ENCODE measurements at places on chromosomes 12 and 14.

DNA sequence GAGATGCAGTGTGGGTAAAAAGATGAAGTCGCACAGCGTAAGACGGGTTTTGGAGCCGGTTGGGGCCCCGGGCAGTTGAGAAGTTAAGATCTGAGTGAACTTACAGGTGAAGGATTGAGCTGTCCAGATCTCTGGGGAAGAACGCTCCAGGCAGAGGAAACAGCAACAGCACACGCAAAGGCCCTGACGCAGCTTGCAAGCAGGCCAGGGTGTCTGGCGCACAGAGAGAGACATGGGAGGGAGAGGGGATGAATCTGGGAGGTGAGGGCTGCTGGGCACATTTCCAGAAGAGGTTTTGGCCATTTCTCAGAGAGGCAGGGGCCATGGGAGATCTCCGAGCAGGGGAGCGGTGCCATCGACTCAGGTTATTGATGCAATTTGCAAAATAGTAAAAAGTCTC, 31.0 kb downstream of the MYL2 start:
- DNase-seq, result no peak

GRCh38 chr12:116080415-116080814, 197.1 kb downstream of the MED13L start:
- no peak for DNase-seq

- DNase-seq, result no peak
Observed at GRCh38 chr12:47303995-47304560, 224.3 kb upstream of the AMIGO2 start.

DNA sequence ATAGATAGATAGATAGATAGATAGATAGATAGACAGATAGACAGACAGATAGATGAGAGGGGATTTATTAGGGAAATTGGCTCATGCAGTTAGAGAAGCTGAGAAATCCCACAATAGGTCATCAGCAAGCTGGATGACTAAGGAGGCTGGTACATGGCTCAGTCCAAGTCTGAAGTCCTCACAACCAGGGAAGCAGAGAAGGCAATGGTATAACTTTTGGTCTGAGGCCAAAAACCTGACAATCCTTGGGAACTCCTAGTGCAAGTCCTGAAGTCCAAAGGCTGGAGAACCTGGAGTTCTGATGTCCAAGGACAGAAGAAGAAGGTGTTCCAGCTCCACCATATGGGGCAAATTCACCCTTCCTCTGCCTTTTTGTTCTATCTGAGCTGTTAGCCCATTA, 517.6 kb upstream of the ATP2B1 start:
- DNase-seq, result no peak

GRCh38 chr14:69943084-69943780, 64.0 kb downstream of the SMOC1 start:
- DNase-seq, result no peak

DNA sequence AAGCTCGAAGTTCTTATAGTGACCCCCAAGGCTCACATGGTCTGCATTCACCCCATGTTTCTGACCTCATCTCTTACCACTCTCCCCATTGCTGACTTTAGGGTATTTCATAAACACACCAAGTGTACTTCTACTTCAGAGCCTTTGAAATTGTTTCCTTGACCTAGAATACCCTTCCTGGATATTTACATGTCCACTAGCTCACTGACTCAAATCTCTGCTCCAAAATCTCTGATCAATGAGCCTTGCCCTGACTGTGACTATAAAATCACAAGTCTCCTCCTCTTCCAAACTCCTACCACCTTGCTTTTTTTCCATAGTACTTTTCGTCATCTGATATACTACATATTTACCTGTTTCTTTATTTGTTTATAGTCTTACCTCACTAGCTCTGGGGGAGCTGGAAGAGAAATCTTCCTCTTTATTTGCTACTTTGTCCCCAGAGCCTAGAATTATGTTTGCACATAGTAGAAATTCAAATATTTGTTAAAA, 105.1 kb downstream of the RMST start:
- no peak for DNase-seq

- no peak for DNase-seq
Observed at GRCh38 chr12:110849221-110849620, 2.4 kb downstream of the CCDC63 start.

DNA sequence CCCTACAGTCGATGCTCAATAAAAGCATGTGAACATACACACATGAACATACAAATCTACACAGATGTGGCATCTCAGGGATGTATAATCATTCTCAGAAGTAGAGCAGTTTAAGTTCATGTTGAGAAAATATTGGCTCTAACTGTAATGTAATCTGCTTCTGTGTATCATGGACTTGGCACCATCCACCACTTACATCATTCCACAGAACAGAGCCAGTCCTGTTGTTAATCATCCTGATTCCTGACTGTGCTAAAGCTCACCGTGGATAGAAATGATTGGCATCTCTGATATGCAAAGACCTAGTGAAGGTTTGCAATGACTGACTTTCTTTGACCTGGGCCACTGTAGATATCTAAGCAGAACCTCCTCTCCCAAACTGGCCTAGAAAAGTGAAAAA, 1141.3 kb downstream of the BCL11B start:
- DNase-seq, result no peak

DNA sequence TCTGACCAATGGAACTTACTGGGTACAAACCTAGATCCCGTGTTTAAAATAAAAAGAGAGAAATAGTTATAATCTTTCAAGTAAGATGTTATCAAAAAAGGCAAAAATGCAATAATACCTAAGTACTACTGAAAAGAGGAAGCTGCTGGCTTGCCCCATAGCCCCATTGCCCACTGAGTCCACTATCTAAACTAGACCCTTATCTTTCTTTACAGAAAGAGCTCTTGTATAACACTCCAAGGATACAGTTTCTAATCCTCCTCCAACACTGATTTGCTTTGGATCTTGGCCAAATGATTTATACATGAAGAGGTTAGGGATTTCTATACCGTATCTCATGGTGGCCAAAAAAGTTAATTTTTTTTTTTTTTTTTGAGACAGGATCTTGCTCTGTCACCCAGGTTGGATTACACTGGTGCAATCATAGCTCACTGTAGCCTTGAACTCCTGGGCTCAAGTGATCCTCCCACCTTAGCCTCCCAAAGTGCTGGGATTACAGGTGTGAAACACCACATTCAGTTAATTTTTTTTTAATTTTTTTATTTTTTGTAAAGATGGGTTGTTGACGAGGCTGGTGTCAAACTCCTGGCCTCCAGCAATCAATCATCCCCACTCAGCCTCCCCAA, 2.6 kb downstream of the GXYLT1 start:
- no peak for DNase-seq

- DNase-seq, result no peak
Observed at GRCh38 chr14:76950055-76951020, 78.2 kb downstream of the IRF2BPL start.

DNA sequence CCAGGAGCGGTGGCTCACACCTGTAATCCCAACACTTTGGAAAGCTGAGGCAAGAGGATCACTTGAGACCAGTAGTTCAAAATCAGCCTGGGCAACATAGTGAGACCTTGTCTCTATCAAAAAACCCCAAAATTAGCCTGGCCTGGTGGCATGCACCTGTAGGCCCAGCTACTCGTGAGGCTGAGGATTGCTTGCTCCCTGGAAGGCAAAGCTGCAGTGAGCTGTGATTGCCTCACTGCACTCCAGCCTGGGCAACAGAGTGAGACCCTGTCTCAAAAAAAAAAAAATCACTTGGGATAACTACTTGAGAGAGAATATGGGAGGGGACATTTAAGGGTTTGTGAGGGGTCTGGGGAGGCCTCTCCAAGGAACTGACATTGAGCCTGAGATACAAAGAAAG, 109.0 kb downstream of the GPATCH2L start:
- DNase-seq, result no peak

DNA sequence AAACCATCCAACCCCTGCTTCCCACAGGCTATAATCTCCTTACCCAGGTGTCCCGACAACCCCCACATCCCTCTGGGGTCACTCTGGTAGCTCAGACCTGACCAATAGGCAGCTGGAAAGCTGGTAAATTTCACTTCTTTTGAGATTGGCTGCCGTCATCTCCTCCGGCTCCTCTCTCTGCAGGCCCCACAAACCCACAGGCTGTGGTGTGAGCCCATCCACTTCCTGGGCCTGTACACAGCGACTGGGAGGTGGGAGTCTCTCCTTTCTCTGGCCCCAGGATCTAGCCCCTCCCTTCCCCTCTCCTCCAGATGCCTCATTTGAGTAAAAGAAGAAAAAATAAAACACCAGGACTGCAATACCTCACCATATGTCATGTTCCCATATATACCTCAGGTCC, 709 bp downstream of the INHBC start:
- no peak for DNase-seq

DNA sequence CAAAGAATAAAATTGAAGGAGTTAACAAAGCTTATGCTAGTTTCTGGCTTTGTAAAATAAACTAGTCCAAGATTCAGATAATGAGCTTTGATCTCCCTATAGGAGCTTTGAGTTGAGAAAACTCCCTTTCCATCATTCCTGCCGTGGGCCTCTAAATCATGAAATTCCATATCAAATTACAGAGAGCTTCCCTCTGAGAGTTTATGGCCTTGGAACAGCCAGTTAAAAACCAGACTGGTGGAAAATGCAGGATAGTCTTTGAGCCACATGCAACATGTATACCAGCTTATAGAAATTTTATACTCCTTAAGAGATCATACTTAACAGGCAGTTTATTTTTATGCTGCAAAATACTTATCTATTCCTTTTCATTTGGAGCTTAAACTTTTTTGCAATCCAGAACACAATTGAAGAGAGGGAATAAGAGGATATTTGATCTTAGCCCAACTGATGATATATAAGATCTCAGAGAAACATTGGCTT, 175.8 kb upstream of the ATP2B1 start:
- no peak for DNase-seq

GRCh38 chr12:67386869-67387565, 117.9 kb downstream of the CAND1 start:
- DNase-seq, result no peak

GRCh38 chr12:75606151-75606550, 94.7 kb upstream of the KRR1 start:
- no peak for DNase-seq

GRCh38 chr12:24111086-24111485, 161.6 kb upstream of the SOX5 start:
- DNase-seq, result peak; percentile 60

- DNase-seq, result peak; percentile 56
Observed at GRCh38 chr12:63822352-63822751, 22.1 kb upstream of the SRGAP1 start.

GRCh38 chr12:84660139-84660538, 252.5 kb downstream of the SLC6A15 start:
- DNase-seq, result no peak

GRCh38 chr12:93183940-93184671, 193.6 kb upstream of the NUDT4 start:
- no peak for DNase-seq

DNA sequence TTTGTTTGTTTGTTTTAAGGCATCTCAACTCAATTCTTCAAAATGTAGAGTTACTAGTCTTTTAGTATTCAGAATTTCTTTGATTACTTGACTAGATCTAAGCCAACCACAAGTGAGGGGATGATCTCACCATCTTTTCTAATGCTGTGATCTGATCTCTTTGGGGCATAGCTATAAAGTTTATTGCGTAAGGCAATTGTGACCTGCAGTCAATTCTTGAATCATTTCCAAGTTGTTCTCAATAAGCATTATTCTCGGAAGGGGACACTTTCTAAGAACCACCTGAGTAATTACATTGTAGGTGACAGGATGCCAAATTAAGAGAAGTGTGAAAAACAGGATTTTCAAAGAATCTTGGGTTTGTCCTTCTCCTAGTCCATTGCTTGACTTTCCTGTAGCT, 13.1 kb downstream of the DACT1 start:
- no peak for DNase-seq

- no peak for DNase-seq
Observed at GRCh38 chr14:98952593-98953350, 319.2 kb downstream of the BCL11B start.

Measured in HS-5 (cell line).